ENCODE measurements at places on chromosomes 13 and 19.

DNA sequence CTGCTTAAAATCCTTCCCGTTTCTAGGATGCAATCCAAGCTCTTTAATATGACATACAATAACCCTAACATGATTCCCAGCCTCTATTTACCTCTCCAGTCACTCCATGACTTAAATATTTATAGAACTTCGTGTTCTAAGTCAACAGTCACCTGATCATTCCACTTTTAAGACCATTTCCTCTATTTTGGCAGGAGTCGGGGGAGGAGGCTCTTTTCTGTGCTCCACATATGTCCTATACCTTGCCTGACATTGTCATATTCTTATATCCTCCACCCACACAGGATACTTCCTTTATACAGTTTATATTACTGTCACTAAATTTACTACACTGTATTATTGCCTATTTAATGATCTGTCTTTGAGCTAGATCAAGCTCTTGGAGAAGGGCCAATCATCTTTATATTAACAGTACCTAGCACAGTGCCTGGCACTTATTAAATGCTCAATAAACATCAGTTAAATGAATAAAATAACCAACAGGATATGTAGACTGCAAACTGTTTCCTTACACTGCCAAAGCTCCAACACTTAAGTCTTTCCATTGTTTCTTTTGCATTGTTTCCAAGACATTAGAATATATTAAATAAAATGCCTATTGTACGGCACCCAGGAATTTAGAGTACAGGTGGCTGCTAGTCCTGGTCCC is 2.7 kb downstream of the ARGLU1 start:
- no peak for DNase-seq

GRCh38 chr13:113608967-113609533 is 24.5 kb downstream of the TFDP1 start:
- DNase-seq = no peak

- DNase-seq = no peak
Measured at GRCh38 chr19:33296488-33296971, 5.8 kb downstream of the CEBPA start.

- DNase-seq = no peak
Measured at GRCh38 chr19:44943801-44944249, 1.8 kb downstream of the APOC4 start.

DNA sequence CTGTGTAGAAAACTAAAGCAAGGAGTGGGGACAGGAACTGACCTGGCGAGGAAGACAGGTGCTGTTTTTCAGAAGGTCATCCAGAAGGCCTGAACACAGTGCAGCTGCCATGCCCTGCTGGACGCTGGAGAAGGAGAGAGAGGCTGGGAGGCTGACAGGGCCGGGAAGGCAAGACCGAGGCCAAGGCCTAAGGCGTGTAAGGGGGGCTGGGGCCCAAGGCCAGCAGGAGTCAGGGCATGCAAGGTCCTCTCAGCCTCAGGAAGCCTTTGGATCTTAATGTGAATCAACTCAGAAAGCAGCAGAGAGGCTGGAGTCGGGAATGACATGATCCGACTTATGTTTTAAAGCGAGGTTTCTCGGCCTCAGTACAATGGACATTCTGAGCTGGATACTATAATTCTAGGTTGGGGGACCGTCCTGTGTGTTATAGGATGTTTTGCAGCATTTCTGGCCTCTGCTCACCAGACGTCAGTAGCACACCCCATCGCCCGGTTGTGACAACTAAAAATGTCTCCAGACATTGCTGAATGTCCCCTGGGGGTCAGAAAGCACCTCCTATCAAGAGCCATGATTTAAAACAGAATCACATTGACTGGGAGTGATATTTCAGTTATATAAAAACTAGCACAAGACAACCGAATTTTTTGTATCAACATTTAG is 530.4 kb downstream of the MYO16 start:
- no peak for DNase-seq

DNA sequence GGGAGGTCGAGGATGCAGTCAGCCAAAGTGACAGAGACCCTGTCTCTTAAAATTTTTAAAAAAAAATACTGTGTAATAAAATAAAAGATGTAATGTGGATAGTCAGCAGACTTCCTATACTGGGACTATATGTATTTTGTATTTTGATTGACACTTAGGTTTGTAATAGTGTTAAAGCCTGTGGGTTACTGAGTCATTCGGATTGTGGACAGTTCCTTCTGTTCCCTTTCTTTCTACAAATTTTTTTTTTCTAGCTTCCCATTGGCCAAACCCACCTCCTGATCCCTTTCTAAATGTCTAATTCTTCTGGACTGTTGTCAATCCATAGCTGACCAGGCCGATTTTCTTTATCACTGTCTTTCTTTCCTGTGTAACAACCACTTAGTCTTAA is 108.0 kb downstream of the DNAJC3 start:
- no peak for DNase-seq

DNA sequence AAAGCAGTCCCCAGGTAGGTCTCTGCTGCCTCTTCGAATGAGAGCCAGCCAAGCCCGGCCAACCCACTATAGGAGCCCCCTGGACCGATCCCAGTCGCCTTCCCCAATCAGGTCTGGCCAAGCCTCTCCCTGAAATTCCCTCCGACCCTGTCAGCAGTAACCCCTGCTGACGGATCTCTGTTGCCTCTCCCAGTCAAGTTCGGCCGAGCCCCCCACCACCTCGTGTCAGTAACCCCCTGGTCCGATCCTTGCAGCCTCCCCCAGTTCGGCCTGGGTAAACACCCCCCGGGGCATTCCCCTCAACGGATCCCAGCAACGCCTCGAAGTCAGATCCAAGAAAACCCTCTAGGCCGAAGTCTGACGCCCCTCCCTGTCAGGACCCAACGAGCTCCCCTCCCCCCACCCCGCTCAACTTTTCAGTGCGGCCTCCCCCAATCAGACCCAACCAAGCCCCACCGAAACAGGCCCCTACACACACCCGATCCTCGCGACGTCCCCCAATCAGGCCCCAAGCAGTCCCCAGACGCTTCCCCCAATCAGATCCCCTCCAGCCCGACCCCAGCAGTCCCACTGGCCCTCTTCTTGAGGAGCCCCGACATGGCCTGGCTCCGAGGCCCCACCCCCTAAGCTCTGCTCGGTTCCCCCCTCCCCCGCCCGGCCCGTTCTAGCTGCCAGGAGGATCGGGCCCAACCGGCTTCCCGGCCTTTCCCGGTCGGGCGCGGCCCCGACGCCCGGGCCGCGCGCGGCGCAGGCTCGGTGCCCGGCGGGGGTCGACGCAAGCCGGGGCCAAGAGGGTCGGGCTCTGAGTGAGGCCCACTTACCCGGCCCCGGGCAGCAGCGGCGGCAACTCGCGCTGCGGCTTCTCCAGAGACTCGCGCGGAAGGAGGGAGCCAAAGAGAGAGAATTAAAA is 1.8 kb downstream of the TNPO2 start:
- DNase-seq = peak; percentile 52

DNA sequence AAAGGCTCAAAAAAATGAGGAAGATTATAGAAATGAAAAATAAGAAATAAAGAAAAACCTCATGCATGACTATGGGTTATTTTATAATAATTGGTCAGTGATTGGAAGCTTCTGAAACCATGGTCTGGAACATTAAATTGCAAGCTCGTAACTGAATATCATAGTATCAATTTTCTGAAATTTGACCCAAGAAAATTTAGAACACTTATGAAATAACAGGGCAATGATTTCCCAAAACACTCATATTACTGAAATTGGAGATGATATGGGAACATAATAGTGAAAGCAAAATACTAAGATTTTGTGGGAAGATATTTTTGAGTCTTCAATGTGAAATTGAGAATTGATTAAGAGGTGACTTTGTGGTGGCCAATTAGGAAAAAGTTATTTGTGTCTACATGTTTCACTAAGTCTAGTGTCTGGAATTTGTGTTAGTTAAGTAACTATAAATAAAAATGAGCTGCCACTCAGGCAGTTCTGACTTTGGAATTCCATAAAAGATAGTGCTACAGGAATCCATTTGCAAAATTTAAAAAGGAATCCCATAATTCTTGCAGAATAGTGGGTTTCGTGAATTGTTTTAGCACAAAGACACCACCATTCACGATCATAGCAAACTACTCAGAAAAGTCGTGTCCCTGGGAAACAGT is 603.0 kb downstream of the LMO7 start:
- DNase-seq = no peak

- no peak for DNase-seq
Measured at GRCh38 chr13:92676246-92676645, 550.4 kb upstream of the GPC6 start.

DNA sequence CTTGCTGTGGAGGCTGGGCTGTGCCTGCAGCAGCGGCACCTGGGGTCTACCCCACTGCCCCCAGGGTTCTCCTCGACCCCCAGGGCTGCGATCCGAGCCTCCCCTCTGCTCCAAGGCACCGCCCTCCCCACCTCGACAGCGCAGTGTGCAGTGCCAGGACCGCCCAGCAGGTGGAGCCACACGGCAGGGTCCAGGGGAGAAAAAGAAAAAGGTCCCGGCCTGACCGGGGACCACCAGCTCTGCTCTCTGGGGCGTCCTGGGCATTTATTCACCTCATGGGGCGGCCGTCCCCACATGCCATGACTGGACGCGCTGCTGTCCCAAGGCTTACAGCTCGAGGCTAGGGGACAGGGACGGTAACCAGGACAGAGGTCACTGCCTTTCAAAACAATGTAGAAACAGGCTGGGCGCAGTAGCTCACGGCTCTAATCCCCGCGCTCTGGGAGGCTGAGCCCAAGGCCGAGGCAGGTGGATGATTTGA is 10.6 kb downstream of the REXO1 start:
- peak; percentile 66 for DNase-seq

- no peak for DNase-seq
Measured at GRCh38 chr19:2782329-2782935, 641 bp downstream of the SGTA start.

DNA sequence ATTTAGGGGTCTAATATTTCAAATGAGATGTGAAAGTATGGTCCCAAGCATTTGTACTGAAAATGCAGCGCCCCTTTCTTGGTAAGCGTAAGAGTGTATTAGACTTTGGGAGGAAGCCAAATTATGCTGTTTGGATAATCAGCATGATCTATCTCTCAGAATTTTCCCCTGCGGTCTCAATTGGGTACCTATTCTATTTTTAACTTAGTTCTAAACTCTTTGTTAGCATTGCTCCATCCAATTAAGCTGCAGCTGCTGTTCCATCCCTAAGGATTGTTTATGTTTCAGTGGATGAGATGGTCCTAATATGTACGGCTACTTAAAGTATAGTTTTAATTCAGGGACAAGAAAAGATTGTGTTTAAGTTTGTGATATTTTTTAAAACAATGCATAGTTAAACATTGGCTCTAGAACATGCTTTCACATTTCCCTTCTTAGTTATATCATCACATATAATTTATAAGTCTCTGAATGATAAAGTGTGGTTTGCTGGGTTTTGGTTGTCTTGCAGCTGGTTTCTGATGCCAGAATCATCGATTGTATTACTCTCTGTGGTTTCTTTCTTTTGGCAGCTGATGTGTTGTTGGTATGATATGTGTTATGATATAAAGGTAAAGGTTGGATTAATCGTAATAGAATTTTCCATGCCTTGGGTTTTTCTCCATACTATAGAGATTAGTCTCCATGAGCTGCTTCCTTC is 15.0 kb downstream of the POLR1D start:
- DNase-seq = no peak

DNA sequence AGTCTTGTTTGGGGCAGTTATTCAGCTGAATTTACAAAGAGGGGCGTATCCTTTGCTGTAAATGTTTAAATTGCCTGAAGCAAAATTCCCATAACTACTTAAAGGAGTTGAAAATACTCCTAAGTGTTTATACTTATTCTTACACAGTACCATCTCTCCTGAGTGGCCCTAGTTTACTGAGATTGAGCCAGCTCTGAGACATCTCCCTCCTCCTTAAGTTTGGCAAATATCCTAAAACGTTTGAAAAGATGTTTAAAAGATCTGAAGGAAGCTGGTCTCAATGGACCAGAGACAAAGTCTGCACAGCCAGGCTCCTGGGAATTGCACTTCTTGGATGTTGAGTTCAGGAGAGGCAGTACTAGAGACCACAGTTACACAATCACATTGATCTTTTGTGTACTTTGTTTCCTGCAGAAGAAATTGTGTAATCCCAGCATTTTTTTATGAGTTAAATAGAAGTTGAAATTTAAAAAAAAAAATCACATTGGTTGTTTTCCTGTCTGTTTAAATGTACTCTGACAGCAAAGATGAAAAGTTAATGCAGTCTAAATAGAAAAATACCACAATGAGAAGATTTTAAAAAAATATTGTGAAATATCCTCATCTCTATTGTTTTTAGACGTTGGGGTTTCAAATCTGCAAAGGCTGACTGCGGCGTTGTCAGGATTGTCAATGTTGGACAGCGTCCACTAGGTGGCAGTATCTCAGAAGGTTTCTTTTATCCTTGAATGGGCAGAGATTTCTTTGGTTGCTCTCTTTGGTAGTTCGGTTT is 20.7 kb downstream of the TNFSF11 start:
- DNase-seq = peak; percentile 34

- no peak for DNase-seq
Measured at GRCh38 chr19:49857061-49857837, 6.3 kb downstream of the PTOV1 start.

DNA sequence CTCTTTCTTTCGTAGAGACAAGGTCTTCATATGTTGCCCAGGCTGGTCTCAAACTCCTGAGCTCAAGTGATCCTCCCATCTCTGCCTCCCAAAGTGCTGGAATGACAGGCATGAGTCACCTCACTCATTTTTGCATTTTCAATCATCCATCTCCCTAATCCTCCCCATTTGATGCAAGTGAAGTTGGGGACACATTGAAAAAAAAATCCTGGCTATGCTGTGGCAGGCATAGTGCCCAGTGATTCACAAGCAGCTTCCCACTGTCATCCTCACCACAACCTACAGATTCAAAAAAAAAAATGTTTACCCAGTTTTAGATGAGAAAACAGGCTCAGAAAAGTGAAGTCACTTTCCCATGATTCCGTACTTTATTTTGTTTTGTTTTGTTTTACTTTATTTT is 44.7 kb upstream of the USP29 start:
- DNase-seq = no peak

- no peak for DNase-seq
Measured at GRCh38 chr13:59643364-59643841, 520.3 kb downstream of the DIAPH3 start.

DNA sequence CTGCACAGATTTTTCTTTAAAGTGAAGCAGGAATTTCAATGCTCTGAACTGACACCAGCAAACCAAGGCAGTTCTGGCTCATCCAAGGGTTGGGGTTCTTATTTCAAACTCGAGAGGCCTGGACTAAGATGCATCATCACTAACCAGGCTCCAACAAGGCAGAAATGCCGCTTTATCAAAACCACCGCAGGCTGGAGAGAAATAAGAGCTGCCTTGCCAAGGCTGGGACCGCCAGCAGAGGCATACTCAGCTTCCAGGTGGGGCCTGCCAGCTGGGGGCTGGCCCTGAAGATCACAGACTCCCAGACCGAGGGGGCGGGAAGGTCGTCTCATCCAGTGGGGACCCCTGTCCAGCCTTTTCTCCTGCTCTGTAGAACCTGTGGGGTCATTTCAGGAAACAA is 37.4 kb upstream of the GAS6 start:
- no peak for DNase-seq

- no peak for DNase-seq
Measured at GRCh38 chr13:29496241-29496712, 99.2 kb downstream of the SLC7A1 start.
